ENCODE measurements at places on chromosomes 11 and 22. TPM values are rescaled to one million over a fixed set of nuclear protein-coding genes. Genes with fewer than 3 reads are reported as not detected.
A peak's percentile ranks its signal among the peaks of the same experiment; 100 is the strongest.

Gene ATF4
- polyA plus RNA-seq, result 423 TPM

Gene PKDREJ
- polyA plus RNA-seq, result 0.05 TPM

DNA sequence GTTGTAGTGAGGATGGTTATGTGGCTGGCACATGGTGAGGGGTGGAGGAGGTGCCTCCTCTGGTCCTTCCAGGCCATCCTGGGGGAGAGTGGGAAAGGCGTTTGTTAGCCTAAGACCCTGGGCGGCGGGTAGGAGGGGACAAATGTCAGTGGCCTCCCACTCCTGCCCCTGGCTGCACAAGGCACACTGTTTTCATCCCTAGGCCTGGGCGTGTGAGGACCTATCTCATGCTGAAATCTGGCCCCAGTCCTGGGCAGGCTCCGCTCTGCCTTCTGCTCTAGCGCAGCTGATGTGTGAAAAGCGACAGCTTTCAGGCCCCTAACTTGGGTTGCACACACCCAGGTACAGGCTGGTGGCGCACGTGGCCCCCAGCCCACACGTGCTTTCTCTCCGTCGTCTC lies 32.1 kb downstream of the DAGLA start:
- no peak for DNase-seq

Gene DDTL
- 1.4 TPM for polyA plus RNA-seq

Gene MAML2
- polyA plus RNA-seq, result 3.2 TPM

Gene OR5D13
- polyA plus RNA-seq, result not detected

Gene WBP2NL
- polyA plus RNA-seq, result 1.3 TPM

DNA sequence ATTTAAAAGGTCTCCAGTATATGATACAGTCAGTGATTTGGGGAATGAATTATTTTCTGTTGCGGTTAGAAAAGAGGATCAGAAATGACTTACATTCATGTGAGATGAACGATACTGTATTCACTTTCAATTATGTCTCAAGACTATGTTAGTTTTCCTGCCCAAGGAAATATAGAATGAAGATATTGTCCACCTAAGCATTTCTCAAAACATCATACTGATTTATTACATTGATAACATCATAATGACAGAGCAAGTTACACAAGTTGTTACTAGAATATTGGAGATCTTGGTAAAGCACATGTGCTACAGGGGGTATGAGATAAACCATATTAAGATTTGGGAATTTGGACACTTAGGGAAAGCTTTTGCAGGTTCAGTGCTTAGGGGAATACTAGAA lies 67.8 kb upstream of the OR9G4 start:
- no peak for DNase-seq

- DNase-seq, result no peak
Measured at GRCh38 chr11:119092880-119093842, 8.5 kb downstream of the HMBS start.

Gene MTFP1
- polyA plus RNA-seq, result 15.7 TPM

Gene PHLDA2
- polyA plus RNA-seq, result 5.9 TPM

DNA sequence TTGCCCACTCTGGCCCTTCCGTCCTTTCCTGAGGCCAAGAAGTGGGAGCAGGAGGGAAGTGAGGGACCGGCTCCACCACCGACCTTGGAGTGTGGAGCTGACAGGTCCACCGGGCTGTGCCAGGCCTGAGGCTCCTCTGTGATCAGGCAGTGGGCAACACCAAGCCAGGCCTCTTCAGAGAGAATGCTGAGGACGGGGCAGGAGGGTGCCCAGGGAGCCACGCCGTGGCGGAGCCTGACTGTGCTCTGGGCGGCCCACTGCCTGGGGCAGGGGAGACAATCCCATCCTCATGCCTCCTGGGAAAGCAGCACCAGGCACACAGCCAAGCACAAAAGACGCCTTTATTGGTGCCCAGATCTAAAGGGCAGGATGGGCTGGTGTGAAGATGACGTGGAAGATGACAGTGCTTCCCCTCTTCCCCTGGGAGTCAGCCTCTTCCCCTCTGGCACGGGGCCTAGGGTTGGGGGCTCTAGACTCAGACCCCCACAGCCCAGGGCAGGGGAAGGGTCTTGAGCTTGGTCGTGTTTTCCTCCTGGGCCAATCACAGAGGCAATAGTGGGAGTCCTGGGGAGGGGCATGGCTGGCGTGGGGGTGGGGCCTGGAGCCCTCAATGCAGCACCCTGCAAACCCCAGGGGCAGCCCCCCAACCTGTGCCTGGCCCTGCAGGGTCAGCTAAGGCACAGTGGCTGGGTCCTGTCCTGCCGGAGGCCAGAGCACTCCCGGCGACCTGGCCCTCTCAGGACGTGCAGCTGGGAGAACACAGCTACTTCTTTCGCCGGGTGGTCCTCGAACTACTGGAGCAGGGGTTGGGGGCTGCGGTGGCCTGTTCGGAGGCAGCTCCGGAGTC lies 4.7 kb downstream of the LMF2 start:
- DNase-seq, result peak; percentile 80

Gene OR6A2
- not detected for polyA plus RNA-seq

DNA sequence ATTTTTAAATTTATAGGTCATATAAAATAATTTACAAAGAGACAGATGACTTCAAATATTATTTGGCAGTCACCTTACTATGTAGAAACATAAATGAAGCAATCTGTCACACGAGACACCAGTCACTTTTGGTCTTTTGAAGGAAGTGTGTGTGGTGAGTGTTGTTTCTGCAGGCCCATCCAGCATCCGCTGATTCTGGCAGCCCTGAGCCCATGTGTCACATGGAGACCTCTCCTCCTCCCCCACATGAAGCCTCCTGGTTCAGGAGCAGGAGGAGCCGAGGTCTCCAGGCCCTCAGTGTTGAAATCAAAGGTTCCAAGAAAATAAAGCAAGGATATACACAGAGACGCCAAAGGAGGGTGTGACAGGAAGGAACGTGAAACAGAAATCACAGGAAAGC lies 60.1 kb downstream of the ARFGAP3 start:
- no peak for DNase-seq

GRCh38 chr22:45911601-45912271 lies 65.2 kb downstream of the WNT7B start:
- DNase-seq, result peak; percentile 51

DNA sequence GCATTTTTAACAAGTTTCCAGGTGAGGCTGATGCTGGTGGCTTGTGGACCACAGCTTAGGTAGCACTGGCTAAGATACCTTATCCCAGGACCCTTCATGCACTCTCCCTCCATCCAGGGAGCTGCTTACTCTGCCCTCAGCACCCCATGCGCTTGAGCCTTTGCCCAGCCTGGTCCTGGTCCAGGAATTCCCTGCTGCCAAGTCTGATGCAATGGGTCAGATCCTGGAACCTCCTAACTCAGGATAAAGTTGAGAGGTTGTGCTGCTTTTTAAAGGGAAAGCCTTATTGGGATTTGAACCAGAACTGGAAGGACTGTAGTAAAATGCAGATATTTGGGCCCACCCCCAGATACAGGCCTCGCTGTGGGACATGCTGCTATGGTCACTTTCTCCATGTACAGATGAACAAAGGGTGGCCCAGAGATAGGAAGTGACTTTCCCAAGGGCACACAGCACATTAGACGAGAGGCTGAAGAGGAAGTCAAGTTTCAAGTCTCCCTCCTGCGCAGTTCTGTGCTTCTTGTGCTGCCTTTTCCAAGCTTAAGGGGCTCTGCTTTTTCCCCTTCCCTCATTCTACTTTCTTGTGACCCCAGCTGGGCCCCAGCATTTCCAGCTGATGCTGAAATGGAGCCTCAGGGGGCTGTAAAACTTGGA lies 824 bp upstream of the LGALS12 start:
- DNase-seq, result peak; percentile 78

GRCh38 chr11:3879967-3880542 lies 24.6 kb downstream of the STIM1 start:
- no peak for DNase-seq

GRCh38 chr11:45872651-45873356 lies 12.6 kb upstream of the MAPK8IP1 start:
- no peak for DNase-seq

DNA sequence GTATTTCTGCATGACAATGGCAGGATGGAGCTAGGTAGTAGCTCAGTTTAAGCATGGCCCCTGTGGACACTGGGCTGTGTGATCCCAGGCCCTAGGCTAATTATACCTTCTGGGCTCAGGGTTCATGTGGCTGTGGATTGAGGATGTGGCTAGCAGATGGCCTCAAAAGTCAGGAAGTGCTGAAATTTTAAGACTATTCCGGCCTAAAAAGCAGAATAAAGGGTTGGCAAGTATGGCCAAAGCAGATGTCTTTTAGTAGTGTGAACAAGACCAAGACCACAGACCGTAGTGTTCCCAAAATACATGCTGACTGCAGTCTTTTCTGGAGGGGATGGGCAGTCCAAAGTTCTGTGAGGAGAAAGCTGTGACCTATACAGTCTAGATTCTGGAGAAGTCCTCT lies 115.7 kb upstream of the RAG2 start:
- no peak for DNase-seq

DNA sequence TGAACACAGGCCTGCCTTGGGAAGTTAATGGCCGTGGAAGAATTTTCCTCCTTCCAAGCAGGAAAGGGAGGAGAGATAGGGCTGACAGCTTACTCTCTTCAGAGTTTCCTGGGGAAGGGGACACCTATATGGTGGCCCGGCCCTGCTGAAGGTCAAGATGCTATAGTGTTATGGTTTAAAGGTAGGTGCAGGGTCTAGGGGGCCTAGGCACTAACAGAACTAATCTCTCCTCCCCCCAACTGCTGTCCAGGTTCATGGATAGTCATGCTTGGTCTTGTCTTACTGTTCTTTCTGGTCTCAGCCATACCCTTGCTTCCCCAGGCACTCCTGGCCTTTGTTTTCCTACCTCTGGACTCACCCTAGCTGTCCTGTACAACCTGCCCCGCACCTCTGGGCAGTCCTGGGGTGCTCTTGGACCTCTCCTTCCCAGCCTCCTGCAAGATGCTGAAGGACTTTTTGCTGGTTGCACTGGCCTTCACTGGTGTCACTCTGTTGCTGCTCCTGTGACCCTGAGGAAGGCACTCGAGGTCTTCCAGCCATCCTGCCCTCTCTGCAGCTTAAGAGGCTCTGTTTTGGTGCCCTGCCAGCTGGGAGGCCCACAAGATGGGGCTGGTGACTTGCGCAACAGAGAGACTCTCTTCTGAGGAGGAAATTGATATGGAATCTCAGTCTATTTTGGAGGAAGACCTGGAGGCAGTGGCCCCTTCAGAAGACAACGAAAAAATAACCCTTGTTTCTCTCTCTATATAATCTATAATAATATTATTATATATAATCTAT lies 17.9 kb downstream of the SEC14L3 start:
- no peak for DNase-seq

DNA sequence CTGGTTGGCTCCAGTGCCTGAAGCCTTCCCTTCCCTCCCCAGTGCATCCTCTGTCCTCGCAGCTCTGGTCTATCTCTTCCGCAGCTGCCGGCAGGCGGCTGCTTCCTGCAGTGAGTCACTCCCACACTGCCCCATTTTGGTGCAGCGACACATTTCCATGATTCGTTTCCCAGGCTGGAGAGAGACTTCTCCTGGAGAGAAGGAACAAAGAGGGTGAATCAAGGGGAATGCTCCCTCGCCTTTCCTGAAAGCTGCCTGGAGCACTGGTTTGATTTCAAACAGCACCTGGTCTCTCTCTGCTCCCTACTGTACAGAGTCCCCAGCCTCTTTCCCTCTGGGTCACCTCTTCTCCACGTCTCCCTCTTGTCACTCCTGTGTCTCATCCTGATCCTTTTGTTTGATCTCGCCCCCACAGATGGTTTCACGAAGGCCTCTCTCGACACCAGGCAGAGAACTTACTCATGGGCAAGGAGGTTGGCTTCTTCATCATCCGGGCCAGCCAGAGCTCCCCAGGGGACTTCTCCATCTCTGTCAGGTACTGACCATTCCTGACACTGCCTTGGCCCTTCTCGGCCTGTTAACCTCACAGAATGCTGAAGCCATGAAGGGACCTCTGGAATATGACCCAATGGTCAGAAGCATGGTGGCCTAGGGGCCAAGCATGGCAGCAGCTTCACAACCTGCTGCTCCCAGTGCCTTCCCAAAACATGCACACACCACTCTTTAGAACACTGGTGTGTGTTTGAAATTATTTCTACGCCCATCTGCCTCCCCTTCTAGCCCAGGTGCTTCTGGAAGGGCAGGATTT lies at the start of gene TMA7B:
TMA7B (plus strand) TSS at position 758 of the 808 bp plus-strand sequence. CDS start 3,978 bp downstream, outside the sequence.
- DNase-seq, result no peak

DNA sequence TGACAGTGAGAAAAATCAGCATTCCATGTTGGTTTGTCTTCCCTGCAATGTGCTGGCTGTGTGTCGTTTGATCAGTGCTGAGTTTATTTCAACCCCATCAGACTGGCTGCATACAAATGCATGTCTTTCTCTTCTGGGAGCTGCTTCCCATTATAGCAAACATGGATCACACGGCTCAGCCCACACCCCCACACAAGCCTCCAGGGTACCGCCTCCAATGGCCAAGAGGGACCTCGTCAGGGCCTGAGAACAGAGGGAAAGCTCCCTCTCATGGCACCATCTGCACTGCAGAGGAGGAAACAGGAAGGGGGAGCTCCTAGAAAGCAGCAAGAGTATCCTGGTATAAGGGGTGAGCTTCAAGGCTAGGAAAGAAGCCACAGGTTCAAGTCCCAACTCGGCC lies 214.2 kb downstream of the LARGE1 start:
- no peak for DNase-seq

GRCh38 chr11:1919391-1920127 lies at the start of gene TNNT3:
TNNT3 (plus strand) TSS chr11:1919703; CDS start chr11:1922875, 3,172 bp downstream.
- DNase-seq, result no peak

- no peak for DNase-seq
Measured at GRCh38 chr11:57402188-57403002, 11.9 kb upstream of the PRG2 start.

DNA sequence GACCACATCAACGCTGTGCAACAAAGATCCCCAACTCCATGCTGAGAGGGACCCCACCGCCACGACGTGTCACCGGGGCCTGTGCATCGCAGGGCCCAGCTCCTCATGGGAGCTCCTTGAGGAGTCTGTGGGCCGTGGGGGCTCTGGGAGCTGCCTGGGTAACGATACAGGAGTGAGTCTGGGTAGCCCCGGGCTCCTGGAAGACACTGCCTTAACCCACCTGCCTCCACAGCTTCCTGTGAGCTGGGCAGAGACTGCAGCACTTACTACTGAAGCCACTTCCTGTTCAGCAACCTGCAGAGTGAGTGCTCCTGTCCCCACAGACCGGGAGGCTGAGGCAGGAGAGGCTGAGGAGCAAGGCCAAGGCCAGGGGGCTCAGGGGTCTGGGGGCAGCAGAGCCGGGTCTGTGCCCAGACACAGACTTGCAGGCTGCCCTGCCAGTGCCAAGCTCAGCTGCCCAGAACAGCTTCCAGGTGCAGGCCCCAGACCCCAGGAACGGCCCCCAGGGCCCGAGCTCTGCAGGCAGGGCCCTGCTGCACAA lies 226.7 kb downstream of the BRD1 start:
- DNase-seq, result no peak

DNA sequence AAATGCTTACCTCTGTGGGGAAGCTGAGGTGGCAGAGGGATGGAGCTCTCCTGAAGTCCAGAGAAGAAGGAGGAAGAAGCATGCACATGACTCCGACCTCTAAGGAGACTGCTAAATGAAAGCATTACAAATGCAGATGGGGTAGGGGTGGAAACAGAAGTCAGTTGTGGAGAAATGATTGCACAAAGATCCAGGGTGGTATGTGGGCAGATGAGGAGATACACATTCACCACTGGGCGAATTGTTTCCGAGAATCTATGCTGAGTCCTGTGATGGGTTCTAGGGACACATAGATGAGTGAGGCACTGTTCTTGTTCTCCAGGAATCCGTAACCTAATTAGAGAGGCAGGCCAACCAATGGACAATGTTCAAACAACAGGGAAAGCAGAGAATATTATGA lies 188.9 kb upstream of the ZBED5 start:
- DNase-seq, result no peak
